ENCODE measurements at places on chromosomes 12 and 14.

DNA sequence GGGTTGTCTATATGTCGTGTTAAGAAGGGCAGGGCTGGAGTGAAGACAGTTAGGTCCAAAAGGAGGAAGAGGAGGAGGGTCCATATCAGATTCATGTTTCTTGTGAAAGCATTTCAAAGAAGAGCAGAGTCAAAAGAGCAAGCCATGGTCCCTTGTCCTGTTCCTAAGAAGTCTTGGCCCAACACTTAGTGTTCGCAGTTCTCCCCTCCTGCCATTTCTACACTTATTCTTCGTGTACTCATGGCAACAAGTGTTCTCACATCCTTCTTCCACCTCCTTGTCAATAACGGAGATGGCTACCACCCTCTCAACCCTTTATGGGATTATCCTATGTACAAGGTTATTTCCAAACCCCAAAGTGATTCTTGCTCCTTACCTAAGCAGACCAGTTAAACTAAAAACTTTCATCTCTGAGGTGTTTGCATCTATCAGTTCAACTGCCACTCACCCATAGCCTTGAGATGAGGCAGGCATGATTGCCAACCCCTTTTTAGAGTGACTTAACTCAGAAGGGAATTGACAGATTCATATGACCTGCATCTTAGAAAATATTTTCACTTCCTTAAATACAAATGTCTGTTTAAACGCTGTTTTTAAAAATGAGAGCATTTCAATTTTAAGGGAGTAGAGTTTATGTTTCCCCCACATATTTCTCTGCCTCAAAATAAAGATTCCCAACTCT is 19.8 kb upstream of the RNASE2 start:
- H3K36me3 ChIP-seq = no peaks in the 10 kb centered on the region
- H3K4me3 ChIP-seq = no peak overlapping the region
- peaks cover 56% of the 10 kb centered on the region for H3K27me3 ChIP-seq
- no peaks in the 10 kb centered on the region for H3K4me1 ChIP-seq

GRCh38 chr14:55238019-55238680 is 33.1 kb upstream of the FBXO34 start:
- no peak overlapping the region for H3K27ac ChIP-seq
- no peaks in the 10 kb centered on the region for H3K36me3 ChIP-seq
- no peak overlapping the region for H3K4me3 ChIP-seq

- no peak overlapping the region for H3K27ac ChIP-seq
- no peak for DNase-seq
- peaks cover 34% of the 10 kb centered on the region for H3K36me3 ChIP-seq
- H3K4me1 ChIP-seq = no peaks in the 10 kb centered on the region
- no peak overlapping the region for H3K4me3 ChIP-seq
These were observed 10.2 kb downstream of the SLC25A47 start for GRCh38 chr14:100333311-100333710.

DNA sequence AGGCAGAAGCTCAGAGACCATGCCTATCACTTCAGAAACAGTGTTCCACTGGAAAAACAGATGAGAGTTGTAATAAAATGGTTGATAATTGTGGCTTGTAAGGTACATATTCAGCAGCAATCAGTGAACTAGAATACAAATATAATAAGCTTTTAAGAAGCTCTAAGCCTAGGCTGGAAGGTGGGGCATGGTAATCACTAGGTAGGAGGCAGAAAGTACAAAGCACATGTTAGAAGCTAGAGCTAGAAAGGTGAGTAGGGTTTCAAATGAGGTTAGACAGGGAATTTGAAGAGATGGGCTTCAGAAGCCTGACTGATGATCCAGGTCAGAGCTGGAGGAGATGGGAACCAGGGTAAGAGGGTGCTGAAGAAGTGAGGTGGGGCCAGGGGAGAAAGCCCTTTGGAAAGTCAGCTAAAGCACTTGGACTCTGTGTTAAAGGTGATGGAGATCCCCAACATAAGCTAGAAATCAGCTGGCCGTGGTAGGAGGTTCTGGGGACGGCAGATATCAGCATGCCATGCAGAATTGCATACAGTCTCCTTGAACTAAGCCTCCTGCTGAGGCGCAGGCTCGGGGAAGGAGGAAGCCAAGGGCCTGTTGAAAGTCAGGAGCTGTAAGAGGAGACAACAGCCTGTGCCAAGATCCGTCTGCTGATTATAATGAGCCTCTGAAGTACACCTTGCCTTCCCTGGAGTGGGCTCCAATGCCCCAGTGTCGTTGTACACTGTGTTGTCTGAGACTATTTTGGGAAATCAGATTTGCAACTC is 659.4 kb downstream of the BCL11B start:
- H3K27ac ChIP-seq = no peak overlapping the region
- no peak overlapping the region for H3K4me3 ChIP-seq
- H3K36me3 ChIP-seq = no peaks in the 10 kb centered on the region
- no peaks in the 10 kb centered on the region for H3K27me3 ChIP-seq

GRCh38 chr14:49447540-49448107 is 138.6 kb downstream of the RPS29 start:
- no peak for DNase-seq
- H3K36me3 ChIP-seq = no peaks in the 10 kb centered on the region
- H3K4me1 ChIP-seq = no peaks in the 10 kb centered on the region
- no peak overlapping the region for H3K4me3 ChIP-seq
- no peak overlapping the region for H3K27ac ChIP-seq

DNA sequence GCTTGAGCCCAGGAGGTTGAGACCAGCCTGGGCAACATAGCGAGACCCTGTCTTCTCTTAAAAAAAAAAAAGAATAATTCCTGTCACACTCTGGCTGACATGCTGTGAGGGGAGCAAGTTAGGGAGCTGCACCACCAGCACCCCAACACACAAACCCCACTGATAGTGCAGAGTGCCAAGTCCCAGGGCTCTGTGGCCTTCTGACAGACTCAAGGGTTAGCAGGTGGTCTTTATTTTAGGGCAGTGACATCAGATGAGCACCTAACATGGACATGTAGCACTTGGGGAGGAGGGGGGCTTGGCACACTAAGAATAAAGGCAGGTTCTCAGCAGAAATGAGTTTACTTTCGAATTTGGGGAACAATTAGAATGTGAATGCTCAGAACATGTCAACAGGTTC is 6.8 kb downstream of the USP5 start:
- peaks cover 8% of the 10 kb centered on the region for H3K4me1 ChIP-seq
- no peak overlapping the region for H3K4me3 ChIP-seq
- peaks cover 80% of the 10 kb centered on the region for H3K36me3 ChIP-seq
- DNase-seq = no peak
- H3K27me3 ChIP-seq = no peaks in the 10 kb centered on the region

DNA sequence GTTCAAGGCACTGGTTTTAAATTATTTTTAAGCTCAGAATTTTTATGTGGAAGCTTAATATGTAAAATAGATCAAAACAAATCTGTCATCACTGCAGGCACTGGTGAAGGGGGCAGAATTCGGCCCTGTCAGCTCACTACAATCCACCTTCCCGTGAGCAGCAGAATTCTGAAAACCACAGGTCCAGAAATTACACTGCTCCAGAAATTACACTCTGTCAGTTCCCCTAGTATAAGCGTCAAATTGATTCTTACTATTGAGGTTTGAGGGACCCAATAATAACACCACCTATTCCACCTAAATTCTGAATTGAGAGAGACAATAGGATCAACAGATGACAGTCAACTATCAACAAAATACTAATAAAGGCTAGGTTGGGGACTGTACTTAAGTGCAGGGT is 245.5 kb downstream of the PHLDA1 start:
- no peak overlapping the region for H3K4me3 ChIP-seq
- peaks cover 26% of the 10 kb centered on the region for H3K4me1 ChIP-seq

DNA sequence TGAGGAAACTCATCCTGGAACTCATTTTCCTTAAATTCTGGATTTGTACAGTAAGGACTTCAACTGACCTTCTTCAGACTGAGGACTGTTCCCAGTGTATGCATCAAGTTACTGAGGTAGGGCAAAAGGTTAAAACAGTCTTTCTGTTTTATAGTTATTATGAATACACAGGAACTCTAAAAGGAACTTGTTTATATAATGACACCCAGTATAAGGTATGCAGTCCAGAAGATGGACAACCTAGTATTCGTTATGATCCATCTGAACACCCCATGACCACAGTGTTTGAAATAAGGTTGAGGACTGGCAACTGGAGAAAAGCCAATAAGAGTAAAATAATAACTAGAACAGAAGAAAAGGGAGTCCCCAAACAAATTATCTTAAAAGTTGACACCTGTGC is 779.9 kb upstream of the TMEM132C start:
- H3K36me3 ChIP-seq = no peaks in the 10 kb centered on the region
- no peak overlapping the region for H3K27ac ChIP-seq
- no peak overlapping the region for H3K4me3 ChIP-seq
- DNase-seq = no peak
- no peaks in the 10 kb centered on the region for H3K4me1 ChIP-seq
- H3K27me3 ChIP-seq = no peaks in the 10 kb centered on the region

DNA sequence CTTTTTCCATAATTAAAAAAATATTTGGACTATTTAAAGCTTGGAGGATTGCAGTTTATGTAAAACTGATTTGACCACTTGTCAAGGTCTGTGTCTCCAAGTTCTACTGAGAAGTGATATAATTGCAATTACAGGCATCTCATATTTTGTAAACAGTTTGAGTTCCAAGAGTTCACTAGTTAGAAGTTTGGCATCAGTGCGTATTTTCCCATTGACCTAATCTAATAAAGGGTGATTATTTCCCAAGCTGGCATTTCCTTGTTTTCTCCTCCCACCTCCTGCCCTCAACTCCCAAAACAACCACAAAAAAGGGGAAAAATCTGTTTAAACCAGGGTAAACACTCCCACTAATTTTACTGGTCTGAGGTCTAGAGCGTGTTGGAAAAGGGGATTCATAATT is 3.0 kb upstream of the MYF6 start:
- H3K36me3 ChIP-seq = no peaks in the 10 kb centered on the region
- no peak for DNase-seq
- no peak overlapping the region for H3K27ac ChIP-seq
- no peak overlapping the region for H3K4me3 ChIP-seq
- H3K4me1 ChIP-seq = peaks cover 11% of the 10 kb centered on the region

DNA sequence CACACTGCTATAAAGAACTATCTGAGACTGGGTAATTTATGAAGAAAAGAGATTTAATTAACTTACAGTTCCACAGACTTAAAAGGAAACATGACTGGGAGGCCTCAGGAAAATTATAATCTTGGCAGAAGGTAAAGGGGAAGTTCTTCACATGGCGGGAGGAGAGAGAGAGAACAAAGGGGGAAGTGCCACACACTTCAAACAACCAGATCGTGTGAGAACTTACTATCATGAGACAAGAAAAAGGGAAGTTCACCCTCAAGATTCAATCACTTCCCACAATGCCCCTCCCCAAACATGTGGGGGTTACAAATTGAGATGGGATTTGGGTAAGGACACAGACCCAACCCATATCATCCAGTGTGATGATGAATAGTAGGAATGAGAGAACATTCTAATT is 366.5 kb downstream of the LRFN5 start:
- H3K27me3 ChIP-seq = no peaks in the 10 kb centered on the region
- H3K4me1 ChIP-seq = no peaks in the 10 kb centered on the region
- no peak overlapping the region for H3K27ac ChIP-seq
- no peak for DNase-seq
- no peak overlapping the region for H3K4me3 ChIP-seq

DNA sequence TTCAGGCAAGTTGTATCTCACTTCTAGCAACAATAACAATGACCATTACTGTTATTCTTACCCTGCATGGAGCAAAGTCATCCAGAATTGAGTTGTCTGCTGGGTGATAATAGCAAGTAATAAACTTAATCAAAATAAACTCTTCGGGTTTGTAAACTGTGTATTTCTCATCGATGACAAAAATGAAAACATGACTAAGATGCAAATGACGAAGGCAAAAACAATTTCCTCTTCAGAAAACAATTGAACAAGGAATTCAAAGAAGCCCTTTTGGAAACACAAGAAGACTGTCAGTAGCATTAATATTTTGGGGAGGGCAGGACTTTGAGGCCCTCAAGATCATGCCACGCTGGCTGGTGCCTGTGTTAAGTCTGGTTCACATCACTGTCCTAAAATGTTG is 232.0 kb downstream of the BTG1 start:
- H3K36me3 ChIP-seq = no peaks in the 10 kb centered on the region
- H3K4me1 ChIP-seq = no peaks in the 10 kb centered on the region
- no peaks in the 10 kb centered on the region for H3K27me3 ChIP-seq
- H3K27ac ChIP-seq = no peak overlapping the region
- DNase-seq = no peak

GRCh38 chr12:68477261-68477772 is 133.4 kb upstream of the RAP1B start:
- H3K4me3 ChIP-seq = no peak overlapping the region
- H3K27ac ChIP-seq = no peak overlapping the region
- H3K27me3 ChIP-seq = no peaks in the 10 kb centered on the region
- H3K4me1 ChIP-seq = no peaks in the 10 kb centered on the region
- no peaks in the 10 kb centered on the region for H3K36me3 ChIP-seq

- peaks cover 5% of the 10 kb centered on the region for H3K36me3 ChIP-seq
- peaks cover 25% of the 10 kb centered on the region for H3K4me1 ChIP-seq
- H3K4me3 ChIP-seq = no peak overlapping the region
- H3K27me3 ChIP-seq = no peaks in the 10 kb centered on the region
- H3K27ac ChIP-seq = no peak overlapping the region
These were observed 56.6 kb downstream of the DRAM1 start for GRCh38 chr12:101933866-101934514.

- H3K27ac ChIP-seq = peak overlapping the region; percentile 66
- DNase-seq = peak; percentile 94
- H3K36me3 ChIP-seq = peaks cover 4% of the 10 kb centered on the region
These were observed 249.6 kb upstream of the TBX3 start for GRCh38 chr12:114933428-114934160.

DNA sequence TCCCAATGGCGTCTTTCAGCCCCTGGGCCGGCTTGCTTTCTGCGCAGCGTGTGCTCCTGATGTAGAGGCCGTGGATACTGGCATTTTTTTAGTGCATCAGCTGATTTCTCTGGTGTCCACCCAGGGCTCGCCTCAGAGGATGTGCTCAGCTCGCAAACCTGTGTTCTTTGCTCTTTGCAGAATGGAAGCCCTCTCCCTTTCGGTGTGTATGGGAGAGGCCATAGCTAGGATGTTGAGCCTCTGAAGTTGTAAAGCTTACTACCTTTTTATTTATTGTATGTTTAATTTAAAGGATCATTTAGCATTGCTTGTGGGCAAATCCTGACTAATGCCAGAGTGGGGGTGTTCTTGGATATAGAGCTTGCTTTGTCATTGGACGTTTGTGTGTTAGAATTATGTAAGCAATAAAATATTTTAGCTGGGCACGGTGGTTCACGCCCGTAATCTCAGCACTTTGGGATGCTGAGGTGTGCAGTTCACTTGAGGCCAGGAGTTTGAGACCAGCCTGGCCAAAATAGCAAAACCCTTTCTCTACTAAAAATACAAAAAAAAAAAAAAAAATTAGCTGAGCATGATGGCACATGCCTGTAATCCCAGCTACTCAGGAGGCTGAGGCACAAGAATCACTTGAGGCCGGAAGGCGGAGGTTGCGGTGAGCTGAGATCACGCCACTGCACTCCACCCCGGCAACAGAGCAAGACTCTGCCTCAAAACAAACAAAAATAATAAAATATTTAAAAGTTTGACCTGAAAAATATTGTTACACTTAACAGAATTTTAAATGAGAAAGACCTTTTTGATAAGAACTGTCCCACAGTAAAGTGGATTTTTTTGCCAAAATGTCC is 52.6 kb upstream of the MMP17 start:
- DNase-seq = no peak
- no peak overlapping the region for H3K27ac ChIP-seq
- H3K36me3 ChIP-seq = peaks cover 87% of the 10 kb centered on the region
